ENCODE measurements at places on chromosomes 2 and 18.

DNA sequence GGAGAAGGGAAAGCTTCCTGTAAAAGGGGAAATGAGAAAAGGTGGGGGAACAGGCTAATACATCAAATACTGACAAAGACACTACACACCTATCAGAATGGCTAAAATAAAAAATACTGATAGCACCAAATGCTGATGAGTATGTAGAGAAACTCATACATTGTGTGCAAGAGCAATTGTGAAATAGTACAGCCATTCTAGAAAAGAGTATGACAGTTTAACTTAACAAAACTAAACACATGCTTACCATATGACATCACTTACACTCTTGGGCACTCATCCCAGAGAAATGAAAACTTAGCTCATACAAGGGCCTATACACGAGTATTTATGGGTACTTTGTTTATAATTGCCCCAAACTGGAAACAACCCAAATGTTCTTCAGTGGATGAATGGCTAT lies 53.4 kb downstream of the ZNF638 start:
- DNase-seq = no peak

GRCh38 chr2:64349131-64349530 lies 104.8 kb upstream of the LGALSL start:
- DNase-seq = no peak

GRCh38 chr2:47566207-47566858 lies 163.4 kb downstream of the MSH2 start:
- DNase-seq = no peak

DNA sequence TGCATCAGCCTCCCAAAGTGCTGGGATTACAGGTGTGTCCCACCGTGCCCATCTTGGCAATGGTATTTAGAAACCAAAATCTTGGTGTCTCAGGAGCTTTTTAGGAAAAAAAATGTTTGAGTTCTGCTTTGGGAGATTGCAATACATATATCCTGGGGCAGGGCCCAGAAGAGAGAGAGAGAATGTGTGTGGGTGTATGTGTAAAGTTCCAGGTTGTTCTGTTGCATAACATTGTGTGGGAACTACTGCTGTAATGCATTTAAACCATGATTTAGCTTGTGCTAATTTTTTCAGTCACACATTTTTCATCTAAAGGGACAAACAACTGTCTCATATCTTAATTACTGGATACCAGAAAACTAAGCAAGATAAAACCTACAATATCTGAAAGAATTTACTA lies 70.8 kb upstream of the NABP1 start:
- DNase-seq = no peak

DNA sequence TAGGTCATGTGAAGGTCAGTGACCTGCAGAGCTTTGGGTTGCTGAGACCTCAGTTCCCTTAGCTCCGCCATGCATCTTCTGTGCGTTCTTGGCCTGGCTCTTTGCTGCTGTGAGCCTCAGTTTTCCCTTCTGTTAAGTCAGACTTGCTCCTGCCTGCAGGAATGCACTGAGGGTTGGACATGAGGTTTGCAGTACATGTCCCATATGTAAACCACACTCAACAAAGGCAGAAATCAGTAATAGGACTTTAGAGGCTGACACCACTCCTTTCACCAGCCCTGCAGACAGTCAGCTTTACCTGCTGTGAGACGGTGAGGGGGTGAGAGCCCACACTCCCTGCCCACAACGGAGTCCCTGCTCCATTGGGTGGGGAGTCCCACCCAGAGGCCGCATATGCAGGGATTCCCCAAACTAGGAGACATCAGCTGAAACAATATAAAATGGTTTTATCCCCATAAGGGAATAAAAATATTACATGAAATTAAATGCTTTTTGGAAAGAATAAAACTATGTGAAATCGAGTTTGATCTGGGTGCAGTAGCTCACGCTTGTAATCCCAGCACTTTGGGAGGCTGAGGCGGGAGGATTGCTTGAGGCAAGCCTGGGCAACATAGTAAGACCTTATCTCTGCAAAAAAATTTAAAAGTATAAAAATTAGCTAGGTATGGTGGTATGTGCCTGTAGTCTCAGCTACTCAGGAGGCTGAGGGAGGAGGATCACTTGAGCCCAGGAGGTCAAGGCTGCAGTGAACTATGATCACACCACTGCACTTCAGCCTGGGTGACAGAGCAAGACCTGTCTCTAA lies 55.1 kb downstream of the MYO7B start:
- DNase-seq = no peak

DNA sequence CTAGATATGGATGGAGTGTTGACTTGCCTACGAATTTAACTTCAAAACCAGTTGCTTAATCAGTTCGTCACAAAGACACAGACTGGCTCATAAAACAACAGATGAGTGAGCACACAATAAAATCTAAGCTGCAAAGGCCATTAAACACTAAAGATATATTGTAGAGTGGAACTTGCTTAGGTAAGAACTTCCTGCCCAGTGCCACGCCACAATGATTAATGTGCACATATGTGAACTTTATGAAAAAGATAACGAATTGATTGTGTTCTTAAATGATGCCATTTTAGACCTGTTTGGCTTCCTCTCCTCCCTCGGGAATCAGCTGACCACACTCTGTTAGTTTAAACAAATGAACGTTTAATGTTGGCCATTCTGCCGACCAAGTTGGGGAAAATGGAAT lies 2031.3 kb upstream of the CELF4 start:
- no peak for DNase-seq

GRCh38 chr2:55961318-55961911 lies 37.8 kb upstream of the EFEMP1 start:
- DNase-seq = no peak

DNA sequence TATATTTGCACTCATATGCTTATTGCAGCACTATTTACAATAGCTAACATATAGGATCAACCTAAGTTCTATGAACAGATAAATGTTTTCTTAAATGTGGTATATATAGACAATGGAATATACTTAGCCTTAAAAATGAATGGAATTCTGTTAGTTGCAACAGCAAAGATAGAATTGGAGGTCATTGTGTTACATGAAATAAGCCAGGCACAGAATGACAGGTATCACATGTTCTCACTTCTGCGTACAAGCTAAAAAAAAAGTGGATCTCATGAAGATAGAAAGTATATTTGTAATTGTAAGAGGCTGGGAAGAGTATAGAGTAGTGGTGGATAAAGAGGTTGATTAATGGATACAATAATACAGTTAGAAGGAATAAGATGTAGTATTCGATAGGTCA lies 255.5 kb upstream of the SETBP1 start:
- no peak for DNase-seq

DNA sequence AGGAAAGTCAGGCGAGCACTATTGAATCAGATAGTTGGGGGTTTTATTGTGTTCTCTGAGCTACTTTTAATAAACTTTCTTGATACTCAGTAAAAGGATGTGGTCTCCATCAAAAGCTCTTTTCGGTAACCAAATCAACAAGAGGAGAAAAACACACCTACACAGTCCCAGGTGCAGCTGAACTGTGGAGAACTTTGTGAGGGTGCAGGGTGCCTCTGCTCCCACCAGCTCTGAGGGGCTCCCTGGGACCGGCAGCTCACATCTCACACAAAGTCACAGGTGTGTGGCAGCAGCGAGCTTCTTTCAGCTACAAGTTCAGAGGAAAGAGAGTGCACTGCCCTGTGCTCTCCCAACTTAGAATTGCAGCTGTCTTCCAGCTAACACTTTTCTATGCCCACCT lies 650.4 kb downstream of the RNF144A start:
- DNase-seq = peak; percentile 17

DNA sequence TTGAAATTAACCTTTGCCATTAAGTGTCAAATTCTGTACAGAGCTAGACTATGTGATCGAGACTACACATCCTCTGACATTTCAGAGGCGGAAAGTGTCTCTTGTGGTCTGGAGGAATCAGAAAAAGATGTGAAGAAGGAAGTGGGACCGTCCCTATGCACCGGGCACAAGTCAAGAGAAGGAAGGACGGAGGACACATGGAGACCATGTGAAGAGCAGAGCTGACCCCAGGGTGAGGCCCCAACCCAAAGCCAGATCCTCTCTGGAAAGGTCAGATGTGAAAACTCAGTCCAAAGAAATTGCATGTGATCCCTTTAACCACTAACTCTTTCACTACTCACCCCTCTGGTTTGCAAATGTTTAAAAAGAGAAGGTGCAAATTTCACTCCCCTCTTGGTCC lies 92.4 kb downstream of the PID1 start:
- no peak for DNase-seq

DNA sequence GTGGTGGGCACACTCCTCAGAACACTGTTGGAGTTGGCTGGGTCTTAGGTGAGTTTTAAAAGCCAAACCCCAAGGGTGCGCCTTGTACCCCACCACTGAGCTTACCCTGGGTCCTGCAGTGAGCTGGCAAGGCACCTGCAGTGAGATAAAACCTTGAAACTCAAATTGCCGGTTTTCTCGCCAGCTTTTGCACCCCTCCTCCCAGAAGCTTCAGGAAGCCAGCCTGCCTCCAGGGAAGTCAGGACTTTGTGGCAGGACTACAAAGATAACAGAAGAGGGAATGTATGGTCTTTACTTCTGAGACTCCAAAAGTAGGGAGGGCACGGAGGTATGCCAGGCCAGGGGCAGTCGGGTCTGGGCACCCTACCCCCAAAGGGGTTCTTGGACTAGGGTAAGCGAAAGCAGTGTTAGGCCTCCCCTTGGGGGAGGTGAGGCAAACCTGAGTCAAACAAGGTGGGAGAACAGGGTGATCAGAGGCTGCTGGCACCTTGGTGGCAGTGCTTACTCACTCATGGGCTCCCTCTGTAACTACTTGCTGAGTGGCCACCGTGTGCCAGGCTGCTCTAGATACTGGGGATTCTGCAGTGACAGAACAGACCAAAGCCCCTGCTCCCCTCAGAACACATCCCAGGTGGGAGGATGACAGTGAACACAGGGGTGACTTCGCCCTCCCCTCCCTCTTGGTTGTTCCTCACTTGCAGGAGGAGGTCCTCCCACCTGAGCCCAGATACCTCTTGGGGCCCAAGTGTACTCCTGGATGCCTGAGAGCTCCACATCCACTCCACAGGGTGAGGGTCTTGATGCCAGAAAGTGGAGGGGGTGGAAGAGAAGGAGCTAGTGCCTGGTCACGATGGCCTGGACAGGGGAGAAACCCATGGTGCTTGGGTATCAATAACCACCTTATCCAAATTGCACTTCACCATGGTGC lies 69.3 kb upstream of the RGPD5 start:
- peak; percentile 9 for DNase-seq

- DNase-seq = no peak
Observed at GRCh38 chr2:170813611-170814532, 2.8 kb upstream of the GAD1 start.

DNA sequence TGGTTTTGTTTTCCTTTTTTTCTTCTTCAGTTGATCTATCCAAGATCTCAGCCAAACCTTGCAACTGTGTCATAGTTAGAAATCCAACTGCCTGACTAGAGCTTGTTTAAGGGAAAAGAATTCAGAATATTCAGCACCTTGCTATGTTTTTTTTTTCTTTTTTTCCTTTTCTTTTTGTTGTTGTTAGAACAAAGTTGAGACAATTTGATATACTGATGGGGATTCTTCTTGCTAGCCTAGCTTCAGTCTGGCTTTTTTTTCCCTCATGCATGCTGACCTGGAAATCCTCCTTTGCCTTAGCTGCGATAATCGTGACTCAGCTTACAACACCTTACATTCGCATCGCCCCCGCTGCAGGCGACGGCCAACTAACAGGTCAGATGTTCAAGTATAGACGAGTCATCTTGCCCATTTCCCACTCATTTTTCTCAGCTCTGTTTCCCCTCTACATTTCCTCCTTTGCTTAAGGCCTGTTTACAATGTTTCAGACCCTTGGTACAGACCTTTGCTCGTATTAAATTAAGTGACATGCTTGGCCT lies 487.2 kb upstream of the RAB12 start:
- DNase-seq = no peak

GRCh38 chr2:134679745-134680144 lies 39.1 kb downstream of the TMEM163 start:
- DNase-seq = no peak

DNA sequence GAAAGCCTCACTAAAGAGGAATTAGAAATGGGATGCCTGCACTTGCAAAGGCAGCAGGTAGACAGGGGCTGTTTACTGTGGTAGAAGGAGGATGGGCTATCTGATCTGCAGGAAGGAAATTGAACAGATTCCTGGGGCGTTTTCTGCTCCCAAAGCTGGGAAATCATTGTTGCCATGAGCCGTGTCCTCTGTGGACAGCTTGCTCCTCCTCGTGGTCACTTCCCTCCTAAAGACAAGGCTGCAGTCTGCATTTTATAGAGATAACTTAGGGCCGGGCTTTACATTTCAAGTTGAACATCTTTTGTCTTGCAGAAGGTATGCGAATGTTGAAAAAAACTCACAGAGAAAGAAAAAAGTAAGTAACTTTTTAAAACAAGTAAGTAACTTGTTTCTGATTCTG lies 50.9 kb downstream of the DCDC2C start:
- no peak for DNase-seq

- DNase-seq = no peak
Observed at GRCh38 chr2:16113568-16113967, 173.2 kb downstream of the MYCN start.

DNA sequence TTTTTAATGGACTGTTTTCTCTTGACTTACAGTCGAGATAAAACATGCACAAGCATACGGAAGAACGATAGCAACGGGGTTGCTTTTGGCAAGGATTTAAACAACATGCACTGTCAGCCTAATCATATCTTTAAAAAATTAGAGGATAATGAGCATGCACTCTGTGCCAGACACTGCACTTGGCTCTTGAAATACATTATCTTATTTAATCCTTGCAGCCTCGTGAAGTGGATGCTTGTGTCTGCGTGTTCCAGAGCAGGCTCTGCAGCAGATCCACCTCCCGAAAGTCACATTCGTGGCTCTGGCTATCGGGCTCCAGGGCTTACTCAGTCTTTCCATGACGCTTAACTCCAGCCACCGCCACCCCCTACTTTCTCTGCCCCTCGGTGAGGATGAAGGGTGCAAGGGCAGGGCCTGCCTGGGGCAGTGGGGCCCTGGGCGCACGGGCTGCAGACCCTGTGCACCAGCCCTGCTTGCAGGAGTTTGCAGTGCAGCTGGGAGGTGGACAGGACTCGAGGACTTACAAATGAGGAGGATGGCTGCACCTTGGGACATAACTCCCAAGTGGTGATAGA lies 61.7 kb downstream of the ACKR3 start:
- DNase-seq = no peak

DNA sequence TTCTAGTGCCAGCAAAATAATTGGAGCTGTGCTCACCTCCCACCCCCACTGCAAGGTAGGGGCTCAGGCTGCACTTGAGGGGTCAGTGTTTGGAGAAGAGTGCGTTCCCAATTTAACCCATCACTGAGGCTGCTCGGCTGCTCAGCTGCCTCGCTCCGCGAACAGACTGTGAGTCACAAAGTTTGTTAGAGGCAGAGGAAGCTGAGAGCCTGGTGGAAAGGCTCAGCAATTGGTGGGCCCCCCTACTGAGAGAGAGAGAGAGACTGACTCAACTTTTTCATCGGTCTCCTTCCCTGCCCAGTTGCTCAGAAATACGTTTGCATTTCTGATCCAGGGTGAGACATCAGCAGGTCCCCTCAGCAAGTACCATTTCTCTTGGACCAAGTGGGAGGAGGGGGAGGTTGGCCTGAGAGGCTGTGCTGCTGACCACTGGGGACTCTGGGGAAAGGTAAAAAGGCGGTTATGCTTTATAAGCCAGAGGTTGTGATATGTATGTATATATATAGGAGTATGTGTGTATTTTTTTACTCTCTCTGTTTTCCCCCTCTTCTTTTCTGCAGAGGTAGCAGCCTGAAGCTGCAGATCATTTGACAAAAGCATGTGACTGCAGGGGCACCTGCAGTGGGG lies 1.5 kb downstream of the EFR3B start:
- no peak for DNase-seq
